ENCODE measurements at places on chromosomes 16 and 17.

DNA sequence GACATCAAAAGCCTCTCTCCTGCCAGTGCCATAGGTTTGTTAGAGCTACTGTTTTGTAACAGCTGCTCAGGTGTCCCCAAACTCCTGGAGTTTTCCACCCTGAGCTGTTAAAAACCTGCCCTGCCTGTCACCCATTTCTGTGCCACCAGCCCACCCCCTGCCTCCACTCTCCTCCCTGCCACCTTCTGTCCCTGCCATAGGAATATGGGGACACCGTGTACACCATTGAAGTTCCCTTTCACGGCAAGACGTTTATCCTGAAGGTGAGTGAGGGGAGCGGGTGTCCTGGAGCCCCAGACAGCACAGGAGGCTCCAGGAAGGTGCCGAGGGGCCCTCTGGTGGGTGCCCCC lies 5.2 kb upstream of the TCAP start:
- DNase-seq: no peak

DNA sequence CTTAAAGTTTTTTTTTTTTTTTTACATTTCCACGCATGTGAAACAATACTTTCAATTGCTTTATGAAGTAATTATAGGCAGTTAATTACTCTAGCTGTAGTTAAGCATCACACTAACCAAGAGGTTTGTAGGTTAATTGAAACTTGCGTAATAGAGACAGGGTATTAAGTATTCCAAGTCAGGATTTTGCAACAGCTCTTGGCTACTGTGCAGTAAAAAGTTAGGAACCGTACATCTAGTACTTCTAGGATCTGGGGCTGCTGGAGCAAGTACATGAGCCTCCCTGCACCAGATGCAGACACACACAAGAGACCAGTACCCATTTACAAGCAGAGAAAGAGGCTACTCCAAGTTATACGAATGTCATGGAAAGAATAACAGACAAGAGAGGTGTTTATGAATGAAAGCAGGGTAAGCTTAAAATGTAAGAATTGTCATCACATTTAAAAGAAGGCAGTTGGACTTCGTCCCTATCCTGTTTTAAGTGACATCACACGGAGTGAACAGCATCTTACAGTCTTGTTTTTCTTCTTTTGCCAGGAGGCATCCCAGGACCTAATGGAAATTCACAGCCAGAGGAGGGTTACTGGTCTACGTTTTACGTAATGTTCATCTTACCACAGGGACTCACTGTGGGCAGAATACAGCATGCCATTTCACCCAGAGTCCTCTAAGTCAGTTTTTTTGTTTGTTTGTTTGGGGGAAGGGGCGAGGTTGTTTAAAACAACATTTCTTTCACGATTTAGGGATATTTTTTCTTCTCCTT lies 379.6 kb upstream of the PSMD7 start:
- no peak for DNase-seq

DNA sequence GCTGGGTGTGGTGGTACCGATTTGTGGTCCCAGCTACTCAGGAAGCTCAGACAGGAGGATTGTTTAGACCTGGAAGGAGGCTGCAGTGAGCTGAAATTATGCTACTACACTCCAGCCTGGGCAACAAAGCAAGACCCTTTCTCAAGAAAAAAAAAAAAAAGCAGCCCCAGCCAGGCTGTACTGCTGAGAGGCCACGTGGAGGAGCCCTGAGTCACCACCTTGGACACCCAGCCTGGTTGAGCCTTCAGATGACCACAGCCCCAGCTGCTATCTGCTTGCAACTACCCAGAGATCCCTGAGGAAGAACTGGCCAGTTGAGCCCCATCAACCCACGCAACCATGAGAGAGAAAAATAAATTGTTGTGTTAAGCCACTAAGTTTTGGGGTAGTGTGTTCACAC lies 23.6 kb upstream of the GPRC5C start:
- DNase-seq: no peak

GRCh38 chr17:80761110-80761871 lies 216.7 kb downstream of the RPTOR start:
- peak; percentile 34 for DNase-seq

DNA sequence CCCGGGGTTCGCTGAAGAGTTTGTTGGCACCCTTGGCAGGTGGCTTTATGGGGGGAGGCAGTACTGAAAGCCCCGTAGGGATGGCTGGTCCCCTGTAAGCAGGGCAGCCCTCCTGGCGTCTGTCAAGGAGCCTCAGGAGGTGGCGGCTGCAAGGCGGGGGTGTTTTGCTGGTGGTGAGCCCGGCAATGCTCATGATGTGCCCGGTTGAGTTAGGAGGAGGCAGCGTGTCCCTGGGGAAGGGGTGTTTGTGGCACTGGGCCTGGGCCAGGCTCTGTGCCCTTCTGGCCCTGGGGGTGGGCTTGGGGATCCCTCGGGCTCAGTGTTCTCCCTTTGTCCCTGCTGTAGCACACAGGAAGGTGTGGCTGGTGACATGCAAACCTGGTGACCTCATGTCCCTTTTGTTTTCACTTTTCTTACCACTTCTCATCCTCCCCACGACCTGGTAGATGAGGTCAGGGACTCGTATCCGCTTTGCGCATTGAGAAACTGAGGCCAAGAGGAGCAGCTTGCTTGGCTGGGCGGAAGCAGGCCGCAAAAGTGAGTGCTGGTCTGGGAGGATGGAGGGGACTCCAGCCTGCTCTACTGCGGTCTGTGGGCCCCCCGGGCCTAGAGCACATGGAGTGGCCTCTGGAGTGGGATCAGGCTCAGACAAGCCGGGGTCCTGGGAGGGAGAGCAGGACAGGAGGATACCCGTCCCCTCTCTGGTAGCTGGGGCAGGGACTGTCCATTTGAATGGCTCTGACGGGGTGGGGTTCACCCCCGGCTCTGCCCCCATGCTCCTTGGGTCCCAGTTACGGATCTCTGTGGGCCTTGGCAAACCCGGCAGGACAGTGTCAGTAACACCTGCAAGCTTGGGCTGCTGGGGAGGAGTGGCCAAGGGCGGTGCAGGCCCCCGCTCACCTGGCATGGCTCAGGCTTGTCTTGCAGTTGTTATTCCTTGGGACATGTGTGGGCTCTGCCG lies 2.2 kb downstream of the SNN start:
- no peak for DNase-seq

DNA sequence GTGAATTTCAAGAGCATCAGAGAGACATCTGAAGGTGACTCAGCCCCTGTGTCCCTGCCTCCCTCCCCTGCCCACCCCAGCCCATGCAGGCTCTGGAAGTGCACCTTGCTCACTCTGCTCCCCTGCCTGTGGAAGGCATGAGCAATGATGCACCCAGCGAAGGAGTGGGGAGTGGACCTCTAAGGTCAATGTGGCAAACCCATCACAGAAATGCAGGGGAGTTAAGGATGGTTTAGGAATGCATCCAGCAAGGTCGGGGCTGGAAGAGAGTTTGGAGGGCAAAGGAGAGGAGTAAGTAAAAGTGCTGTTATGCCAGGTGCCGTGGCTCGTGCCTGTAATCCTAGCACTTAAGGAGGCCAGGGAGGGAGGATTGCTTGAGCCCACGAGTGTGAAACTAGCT lies 61.9 kb downstream of the CYB5B start:
- no peak for DNase-seq

- no peak for DNase-seq
Observed at GRCh38 chr16:56419740-56420548, 5.4 kb downstream of the AMFR start.

All from left forelimb (tissue), 1 donor.